Stimulated activated CD8-positive, alpha-beta memory T cell treated with anti-CD3 and anti-CD28 coated beads, Interleukin-7, amount 100 ng/mL, for 1 hour (primary cell): ENCODE measurements at places on chromosomes 2 and 18.

DNA sequence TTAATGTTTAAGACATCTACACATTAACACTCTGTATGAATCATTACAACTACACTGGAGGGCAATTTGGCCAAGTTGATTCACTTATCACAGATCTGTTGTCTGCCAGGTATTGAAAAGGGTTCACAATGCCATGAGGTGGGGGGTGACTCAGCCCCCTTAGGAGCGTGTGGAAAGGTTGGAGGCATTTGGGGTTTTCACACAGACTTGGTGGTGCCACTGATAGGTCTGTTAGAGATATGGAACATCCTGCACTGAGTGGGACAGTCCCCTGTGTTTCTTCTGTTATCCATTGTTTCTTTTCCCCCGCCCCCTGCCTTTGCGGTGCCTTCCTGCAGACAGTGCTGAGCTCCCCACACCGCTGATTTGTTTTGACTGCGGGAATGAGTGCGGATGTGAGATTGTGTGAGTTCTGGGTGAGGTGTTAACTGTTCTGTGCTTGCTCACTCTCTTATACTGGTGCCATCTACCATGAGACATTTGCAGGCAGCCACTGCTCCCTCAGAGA lies 9.3 kb upstream of the TSN start:
- DNase-seq, result no peak

GRCh38 chr18:45413180-45413836 lies 202.0 kb upstream of the SLC14A2 start:
- DNase-seq, result no peak

DNA sequence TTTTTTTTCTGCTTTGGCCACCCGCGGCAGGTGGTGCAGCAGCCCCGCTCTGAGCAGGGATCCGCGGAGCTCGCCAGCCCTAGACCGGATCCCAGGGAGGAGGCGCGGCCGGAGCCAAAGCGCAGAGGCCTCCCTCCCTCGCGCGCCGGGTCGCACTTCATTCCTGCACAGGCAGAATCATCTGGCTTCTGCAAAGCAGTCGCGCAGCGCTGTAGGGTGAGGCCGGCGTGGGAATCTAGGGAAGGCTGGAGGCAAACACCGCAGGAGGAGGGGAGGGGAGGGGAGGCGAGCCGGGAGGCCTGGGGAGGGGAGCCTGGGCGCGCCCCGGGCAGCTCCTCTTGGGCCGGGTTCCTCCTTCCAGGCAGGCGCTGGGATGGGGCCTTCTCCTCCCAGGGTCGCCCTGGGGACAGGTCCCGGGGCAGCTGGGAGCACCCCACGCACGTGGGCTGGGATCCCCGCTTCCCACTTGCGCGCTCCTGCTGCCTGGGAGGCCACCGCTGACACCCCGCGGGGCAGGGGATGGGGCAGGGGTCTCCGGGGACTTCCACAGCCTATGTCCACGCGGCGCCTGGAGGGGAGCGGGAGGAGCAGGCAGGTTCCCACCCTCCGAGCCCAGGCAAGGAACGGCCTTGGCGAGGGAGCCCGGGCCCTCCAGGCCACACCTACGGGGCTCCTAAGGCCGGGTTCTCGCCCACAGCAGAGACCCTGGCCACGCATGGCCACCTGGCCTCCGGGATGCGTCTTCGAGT lies 45.0 kb downstream of the MBP start:
- no peak for DNase-seq

DNA sequence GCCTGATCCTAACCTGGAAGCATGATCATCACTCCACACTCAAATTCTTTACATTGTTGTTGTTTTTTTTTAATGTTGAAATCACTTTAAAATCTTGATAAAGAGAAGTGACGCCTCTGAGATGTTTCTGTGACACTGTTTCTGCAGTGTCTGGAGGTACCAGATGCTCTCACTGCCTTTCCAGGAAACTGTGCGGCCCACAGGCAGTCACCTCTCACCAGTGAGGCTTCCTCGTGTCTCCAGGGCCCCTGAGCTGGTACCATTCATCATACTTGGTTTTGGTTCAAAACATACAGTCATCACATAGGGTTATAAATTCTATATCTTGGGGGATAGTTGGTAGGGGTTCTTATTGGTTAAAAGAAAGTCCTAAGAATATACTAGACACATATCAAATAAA lies 10.1 kb upstream of the ID2 start:
- no peak for DNase-seq

GRCh38 chr2:129730979-129731378 lies 248.5 kb upstream of the RAB6C start:
- no peak for DNase-seq

- DNase-seq, result no peak
Observed at GRCh38 chr2:25835906-25836305, 42.4 kb downstream of the ASXL2 start.

- no peak for DNase-seq
Observed at GRCh38 chr2:205688417-205689200, 6.3 kb downstream of the NRP2 start.

GRCh38 chr2:48448274-48449061 lies 81.5 kb upstream of the STON1 start:
- DNase-seq, result no peak

GRCh38 chr2:70690846-70691245 lies 77.2 kb downstream of the ADD2 start:
- DNase-seq, result no peak

GRCh38 chr18:79522451-79523205 lies 126.9 kb downstream of the NFATC1 start:
- no peak for DNase-seq

- DNase-seq, result no peak
Observed at GRCh38 chr18:50151926-50152325, 43.0 kb downstream of the MYO5B start.

DNA sequence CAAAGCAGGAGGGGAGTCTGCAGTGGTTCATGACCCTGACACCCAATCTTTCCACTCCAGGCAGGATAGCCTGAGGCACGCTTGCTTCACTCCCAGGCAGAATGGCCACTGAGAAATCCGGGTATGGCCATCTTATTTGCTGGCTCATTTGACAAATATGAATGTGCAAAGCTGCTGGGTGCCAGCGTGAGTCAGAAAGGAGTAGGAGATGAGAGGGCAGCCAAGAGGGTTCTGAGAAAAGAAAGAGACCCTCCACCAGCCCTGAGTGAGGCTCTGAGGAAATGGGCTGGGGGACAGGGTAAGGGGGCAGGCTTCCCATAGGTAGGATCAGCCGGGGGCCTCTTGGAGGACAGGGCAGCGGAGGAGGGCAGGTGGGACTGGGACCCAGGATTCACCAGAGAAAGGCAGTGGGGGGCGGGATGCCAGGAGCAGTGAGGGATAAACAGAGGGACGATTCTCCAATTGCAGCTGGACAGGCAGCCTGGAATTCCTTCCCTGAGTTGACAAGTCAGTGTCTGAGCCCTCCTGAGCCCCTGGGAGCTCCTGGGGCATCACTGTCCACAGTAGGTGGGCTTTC lies 15.2 kb downstream of the RAMP1 start:
- no peak for DNase-seq

DNA sequence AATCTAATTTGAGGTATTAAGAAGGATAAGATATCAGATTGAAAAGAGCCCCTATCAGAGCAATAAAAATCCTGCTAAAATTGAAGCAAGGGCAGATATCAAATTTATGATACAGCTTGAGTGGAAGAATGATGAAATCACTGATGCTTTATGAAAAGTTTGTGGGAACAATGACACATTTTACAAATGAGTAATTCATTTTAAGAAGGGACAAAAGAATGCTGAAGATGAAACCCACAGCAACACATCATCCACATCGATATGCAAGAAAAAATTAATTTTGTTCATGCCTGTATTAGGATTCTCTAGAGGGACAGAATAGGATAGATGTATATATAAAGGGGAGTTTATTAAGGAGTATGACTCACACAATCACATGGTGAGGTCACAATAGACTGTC lies 355.6 kb upstream of the GYPC start:
- no peak for DNase-seq
